ENCODE measurements at places on chromosomes 16 and 17.
A peak's percentile ranks its signal among the peaks of the same experiment; 100 is the strongest.

- DNase-seq = no peak
These were observed 536.4 kb downstream of the WWOX start for GRCh38 chr16:78635807-78636206.

- DNase-seq = no peak
These were observed 939 bp upstream of the WDR90 start for GRCh38 chr16:648071-648780.

DNA sequence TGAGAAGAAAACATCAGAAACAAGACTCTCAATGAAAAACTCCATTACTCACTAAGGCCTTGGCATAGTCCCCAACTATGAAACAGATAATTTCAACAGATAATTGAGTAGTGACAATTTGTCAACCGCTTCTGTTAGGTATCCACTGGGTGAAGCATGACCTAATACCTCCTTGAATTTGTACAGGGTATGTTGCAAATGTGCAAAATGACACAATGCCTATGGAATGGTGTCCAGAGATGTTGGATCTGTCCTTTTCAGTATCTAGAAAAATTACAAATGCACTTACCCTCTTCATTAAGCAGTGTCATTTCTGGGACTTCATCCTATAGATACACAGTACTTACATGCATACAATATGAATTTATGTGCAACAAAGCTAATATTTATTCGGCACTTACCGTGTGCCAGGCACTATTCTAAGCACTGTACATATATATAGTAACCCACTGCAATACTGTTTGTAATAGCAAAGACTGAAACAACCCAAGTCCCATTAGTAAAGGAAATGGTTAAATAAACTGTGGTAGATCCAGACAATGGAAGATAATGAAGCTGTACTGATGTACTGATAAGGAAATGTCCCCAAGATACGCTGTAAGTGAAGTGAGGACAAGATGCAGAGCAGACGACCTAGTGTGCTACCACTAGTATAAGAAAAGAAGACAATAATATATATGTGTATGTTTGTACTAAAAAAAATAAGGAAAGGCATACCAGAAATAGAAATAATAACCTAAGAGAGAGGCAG, 21.4 kb upstream of the SLC6A4 start:
- no peak for DNase-seq

- DNase-seq = no peak
These were observed 61.8 kb downstream of the SMG6 start for GRCh38 chr17:2241823-2242222.

GRCh38 chr17:70310221-70310672, 140.9 kb downstream of the KCNJ2 start:
- no peak for DNase-seq

GRCh38 chr17:36731811-36732210, 130.4 kb downstream of the MRM1 start:
- DNase-seq = no peak

- no peak for DNase-seq
These were observed 3.4 kb downstream of the C1QTNF1 start for GRCh38 chr17:79027274-79027924.

GRCh38 chr17:82320956-82321927, 3.8 kb upstream of the CD7 start:
- peak; percentile 45 for DNase-seq

DNA sequence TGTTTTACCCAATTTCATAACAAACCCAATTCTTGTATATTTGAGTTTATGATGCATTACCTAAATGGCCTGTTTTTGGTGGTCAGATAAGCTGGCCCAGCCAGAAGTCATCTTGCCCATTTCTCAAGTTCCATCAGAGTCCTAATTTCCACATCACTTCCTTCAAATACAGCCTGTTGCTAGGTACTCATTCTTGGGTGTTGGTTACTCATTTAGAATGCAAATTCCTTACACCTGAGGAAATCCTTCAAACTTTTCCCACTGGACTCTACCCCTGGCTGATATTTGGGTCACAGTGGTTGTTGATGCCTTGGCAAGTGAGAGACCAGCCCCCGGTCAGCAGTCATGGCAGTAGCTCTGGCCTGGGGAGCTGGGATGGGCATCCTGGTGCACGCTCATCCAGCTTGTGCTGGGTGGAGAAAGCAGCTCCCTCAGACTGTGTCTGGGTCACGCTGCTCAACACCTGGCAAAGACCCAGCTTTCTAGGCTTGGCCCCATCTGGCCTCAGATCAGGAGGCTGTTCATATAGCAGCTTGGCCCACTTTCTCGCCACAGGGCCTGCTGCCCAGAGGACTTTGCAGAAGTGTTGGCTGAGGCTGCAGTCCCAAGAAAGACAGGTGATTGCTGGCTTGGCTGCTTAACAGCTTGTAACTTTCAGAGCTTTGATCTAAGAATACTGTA, 25.8 kb downstream of the WSB1 start:
- DNase-seq = no peak

DNA sequence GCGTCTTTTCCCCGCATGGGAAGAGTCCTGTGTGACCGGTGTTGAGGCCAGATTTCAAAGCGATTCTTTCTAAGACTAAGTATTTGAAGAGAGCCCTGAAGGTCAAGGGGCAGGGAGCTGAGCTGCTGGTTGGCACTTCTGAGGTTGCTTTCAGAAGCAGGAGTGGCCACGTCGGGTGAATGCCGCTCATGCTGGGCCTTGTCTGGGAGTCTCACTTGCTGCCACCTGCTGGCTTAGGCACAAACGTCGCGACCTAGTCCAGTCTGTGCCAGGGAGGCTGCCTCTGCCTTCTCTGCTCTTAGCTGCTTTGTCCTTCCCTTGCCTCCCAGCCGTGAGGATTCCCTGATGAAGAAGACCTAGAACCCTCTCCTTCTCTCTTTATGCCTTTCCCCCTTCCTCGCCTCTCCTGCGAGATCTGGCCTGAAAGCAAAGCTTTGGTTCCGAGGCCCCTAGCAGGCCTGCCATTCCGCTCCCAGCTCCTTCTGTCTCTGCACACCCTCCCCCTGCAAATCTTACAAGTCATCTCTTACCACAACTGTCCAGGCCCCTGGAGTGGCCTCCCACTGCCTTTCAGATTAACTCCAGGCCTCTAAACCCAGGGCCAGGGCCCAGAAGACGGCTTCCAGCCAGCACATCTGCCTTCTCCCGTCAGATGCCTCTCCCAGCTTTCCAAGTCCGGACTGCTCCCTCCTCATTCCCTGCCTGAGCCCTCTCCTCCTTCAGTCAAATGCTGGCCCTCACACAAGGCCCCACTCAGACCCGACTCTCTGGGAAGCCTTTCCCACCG, 11.4 kb downstream of the CTNS start:
- DNase-seq = no peak

GRCh38 chr16:30982548-30983288, 2.3 kb upstream of the HSD3B7 start:
- DNase-seq = no peak

DNA sequence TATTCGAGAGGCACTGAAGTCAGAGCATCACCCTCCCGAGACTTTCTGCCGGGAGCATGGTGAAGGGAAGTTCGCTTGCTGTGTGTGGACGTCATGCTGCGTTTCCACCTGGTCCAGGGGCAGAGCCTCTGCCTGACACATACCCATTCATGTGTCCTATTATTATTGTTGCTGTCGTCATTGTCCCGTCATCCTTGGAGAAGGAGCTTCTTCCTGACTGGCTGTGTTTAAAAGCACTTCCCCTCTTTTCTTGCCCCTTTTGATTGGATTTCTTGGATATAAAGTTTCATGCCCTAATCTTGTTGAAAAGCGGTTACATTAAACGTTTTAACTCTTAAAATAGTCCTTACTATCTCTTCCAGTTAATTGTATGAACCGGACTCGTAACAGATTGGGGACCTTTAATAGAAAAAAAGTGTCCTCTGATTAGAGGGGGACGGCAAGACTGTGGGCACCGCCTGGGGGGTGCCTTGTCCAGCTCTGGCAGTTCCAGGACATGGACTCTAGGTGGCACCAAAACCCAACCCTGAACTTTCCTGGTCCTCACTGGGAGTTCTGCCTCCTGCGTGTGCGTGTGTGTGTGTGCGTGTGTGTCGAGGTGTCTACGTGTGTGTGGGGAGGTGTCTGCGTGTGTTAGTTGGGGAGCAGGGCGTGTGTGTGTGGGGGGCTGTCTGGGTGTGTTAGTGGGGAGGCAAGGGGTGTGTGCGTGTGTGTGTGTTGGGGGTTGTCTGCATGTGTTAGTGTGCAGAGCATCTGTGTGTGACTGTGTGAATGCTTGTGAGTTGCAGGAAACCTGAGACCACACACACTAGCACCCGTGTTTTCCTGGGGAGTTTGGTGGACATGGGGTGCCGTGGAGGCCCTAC, 133.3 kb upstream of the CIBAR2 start:
- DNase-seq = peak; percentile 13

DNA sequence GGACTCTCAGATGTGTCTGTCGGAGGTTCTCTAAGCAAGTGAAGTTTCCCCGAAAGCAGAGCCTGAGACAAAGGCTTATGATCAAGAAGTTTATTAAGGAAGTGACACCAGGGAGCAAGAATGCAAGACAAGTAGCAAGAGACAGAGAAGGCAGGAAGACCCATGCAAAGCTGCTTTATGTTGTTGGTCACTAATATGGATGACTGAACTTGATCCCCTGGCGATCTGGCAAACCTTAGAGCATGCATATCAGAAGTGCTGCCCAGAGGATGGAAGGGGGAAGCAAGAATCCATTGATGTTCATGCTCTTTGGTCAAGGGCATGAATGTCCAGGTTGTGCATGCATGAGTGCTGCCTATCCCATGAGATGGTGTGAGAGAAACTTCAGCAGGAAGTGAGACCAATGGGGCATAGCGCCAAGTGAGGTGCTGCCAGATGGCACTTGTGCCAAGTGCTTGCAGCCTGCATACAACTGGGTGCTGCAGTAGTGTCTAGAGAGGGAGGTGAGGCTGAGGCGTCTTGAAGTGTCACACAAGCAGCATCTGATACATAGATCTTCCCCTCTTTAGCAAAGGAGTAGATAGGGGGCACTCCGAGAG, 176.5 kb downstream of the SALL1 start:
- DNase-seq = no peak

- no peak for DNase-seq
These were observed 267.1 kb downstream of the C16orf95 start for GRCh38 chr16:87050142-87050541.

DNA sequence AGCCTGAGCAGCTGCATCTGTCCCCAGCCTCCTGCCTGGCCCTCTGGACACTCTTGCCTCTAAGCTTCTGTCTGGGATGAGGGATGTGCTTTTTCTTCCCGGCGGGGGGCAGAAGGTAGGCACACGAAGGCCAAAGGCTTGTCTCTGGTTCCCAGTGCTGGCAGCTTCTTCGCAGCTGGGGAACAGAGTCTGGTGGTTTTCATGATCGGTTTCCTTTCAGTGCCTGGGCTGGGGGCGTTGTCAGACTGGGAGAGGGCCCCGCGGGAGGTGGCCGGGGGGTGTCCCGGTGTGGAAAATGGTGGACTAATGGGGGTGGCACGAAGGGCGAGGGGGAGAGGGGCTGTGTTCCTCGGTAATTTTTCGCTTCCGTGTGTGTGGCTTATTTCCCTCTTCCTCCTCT, 988 bp downstream of the RAP1GAP2 start:
- no peak for DNase-seq

DNA sequence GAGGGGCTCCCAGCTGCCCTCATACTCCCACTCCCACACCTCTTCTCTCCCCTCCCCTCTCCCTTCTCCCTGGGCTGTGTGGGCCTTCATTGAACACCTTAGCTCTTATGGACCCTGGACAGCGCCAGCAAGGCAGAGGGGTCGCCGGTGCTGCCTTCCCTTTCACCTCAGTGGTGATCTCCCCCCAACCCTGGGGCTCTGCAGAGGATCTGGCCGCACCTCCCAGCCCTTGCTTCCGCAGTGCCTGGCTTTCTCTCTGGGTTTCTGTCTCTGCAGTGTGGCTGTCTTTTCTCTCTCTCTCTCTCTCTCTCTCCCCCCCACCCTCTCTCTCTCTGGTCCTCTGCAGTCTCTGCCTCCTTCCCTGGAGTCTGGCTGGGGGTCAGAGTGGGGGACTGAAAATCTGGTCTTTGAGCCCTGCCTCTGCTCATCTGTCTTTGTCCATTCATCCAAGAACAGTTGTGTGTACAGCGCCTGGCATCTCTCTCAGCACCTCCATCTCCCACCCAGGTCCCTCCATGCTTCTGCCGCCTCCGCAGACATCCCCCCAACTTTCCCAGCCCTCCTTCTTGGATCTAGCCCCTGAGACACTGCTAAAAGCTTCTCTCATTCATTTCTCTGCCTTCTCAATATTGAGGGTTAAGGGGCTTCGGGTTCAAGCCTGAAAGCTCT, 1.1 kb downstream of the SEZ6L2 start:
- DNase-seq = no peak

GRCh38 chr16:84360170-84360569, 8.2 kb upstream of the ATP2C2 start:
- DNase-seq = peak; percentile 3

GRCh38 chr16:620700-621525, 9.9 kb upstream of the WFIKKN1 start:
- no peak for DNase-seq

DNA sequence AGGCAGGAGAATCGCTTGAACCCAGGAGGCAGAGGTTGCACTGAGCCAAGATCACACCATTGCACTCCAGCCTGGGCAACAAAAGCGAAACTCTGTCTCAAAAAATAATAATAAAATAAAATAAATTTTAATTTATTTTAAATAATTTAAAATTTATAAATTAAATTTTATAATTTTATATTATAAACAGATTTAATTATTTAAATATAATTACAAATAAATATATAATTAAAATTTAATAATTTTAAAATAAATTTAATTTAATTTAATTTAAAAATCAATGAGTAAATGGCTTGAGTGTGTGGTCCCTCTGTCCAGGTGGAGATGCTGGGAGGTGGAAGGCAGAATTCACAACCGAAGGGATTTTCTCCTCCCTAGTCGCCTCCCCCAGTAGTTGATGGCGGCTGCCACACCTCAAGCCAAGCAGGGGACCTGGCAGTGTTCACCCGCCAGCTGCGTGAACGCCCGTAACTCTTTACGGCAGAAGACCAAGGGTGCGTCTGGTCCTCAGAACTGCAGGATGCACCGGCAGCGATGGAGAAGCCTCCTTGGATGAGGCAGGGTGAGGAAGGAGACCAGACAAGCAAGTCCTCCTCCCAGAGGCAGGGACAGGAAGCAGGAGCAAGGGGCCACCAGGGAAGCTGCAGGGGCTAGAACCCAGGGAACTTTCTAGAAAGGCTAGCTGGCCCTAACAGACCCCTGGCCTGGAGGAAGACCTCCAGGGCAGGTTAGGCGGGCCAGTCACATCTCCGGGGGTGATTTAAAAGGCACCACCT, 22.9 kb upstream of the KRT17 start:
- no peak for DNase-seq

- no peak for DNase-seq
These were observed 35.5 kb downstream of the SOST start for GRCh38 chr17:43722870-43723665.

DNA sequence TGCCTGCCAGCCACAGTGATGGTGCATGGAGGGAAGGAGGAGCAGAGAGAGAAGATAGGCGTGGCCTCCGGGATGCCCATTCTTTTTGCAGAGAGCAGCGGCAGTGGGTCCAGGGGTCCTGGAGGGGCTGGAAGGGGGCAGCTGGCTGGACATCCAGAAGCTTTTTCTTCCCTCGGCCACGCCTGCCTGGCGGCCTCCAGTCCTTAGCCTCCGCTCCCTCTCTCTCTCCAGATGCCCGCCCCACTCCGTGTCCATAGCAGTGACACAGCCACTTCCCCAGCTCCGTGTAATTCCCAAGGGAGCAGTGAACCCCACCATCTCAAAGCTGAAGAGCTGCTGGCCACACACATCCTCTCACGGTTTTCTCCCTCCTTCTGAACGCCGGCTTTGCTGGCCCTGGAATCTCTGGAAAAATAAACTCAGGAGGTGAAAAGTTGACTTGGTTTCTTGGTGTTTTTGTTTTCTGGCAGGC, 26.3 kb upstream of the CDC42EP4 start:
- DNase-seq = no peak
